ENCODE measurements at places on chromosomes 1 and 21.

DNA sequence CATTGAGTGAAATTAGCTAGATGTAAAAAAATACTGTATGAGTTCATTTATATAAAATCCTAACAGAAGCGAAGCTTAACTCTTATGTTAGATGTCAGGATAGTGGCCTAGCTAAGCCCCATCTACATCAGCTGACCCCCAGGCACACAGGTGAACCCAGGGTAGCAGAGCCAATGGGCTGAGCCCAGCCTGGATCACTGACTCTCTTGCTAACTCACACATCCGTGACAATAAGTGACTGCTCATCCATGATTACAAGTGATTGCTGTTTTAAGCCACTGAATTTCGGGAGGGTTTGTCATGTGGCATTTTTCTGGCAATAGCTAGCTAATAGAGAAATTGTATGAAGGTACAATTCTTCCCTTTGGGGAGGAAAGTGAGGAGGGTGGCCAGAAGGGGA lies 55.2 kb upstream of the COG2 start:
- DNase-seq, result no peak

- no peak for DNase-seq
Observed at GRCh38 chr1:213698092-213698702, 289.6 kb upstream of the PROX1 start.

DNA sequence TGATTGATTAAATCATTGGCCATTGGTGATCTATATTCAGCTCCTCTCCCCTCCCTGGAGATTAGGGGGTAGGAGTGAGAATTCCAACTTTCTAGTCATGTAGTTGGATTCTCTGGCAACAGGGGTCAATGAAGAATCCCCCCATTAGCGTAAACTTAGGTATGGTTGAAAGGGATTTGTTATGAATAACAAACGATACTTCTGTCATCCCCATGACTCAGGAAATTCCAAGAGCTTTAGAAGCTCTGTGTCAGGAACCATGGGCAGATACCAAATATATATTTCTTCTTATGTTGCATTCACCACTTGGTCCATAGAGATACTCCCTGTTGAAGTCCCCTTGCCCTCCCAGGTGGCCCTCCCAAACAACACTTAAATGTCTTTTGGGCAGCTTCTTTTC lies 124.5 kb downstream of the DNM3 start:
- DNase-seq, result no peak

DNA sequence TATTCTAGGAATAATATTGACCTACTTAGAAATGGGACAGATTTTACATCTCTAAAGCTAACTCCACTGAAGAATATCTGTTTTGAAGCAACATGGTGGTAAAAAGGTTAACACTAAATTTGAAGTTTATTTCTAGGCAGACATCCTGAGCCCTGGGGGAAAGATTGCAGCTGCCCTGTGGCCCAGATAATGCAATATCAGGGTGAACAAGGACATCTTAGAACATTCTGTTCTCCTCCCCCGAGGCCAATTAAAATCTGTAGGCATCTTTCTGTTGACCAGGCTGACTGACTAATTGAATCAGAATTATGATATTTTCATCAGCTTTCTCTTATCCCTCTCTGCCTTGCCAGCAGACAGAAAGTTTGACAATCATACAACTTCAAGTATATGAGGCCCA lies 149.8 kb upstream of the DUSP10 start:
- DNase-seq, result no peak

GRCh38 chr1:60427194-60427593 lies 353.6 kb upstream of the C1orf87 start:
- no peak for DNase-seq

GRCh38 chr1:169689395-169689794 lies 22.0 kb downstream of the SELL start:
- DNase-seq, result no peak

DNA sequence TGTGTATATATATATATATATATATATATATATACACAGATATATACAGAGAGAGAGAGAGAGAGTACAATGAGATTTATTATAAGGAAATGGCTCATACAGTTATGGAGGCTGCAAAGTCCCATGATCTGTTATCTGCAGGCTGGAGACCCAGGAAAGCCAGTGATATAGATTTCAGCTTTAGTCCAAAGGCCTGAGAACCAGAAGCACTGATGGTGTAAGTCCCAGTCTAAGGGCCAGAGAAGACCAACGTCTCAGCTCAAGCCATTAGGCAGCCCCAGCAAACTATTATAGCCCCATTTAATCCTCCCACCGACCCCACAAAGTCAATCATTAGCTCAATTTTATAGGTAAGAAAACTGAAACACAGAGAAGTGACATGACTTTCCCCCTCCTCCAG lies 35.0 kb upstream of the HPDL start:
- no peak for DNase-seq

- no peak for DNase-seq
Observed at GRCh38 chr1:198143797-198144196, 13.0 kb upstream of the NEK7 start.

DNA sequence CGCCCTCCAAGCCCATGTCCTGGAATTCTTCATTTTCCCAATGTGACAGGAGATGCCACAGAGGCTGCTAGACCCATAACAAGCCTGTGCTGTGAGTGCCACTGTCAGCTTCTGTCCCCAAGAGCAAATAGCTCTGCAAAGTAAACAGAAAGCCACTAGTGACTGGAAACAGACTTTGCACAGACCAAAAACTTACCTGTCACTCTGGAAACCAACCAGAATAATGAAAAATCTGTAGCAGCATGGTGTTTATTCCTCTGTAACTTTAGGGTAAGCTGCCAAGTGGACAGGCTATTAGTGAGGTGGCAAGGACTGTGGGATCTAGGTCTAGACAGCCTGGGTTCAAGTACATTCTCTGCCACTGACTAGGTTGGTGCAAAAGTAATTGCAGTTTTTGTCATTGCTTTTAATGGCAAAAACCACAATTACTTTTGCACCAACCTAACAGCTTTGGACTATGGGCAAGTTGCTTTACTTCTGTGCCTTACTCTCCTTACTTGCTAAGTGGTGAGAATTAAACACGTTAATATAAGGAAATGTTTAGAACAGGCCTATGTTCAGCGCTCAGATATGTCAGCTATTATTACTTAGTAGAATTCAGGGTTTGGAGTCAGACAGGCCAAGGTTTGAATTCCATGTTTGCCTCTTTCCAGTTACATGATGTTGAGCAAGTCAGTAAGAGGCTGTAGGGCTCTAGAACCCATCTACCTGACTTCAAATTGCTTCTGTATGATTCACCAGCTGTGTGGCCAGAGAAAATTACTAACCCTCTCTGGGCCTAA lies at the start of gene C8B:
Gene C8B (minus strand): TSS at position 100 of the 782 bp plus-strand sequence. CDS start 67 bp downstream, at position 33.
- DNase-seq, result no peak

DNA sequence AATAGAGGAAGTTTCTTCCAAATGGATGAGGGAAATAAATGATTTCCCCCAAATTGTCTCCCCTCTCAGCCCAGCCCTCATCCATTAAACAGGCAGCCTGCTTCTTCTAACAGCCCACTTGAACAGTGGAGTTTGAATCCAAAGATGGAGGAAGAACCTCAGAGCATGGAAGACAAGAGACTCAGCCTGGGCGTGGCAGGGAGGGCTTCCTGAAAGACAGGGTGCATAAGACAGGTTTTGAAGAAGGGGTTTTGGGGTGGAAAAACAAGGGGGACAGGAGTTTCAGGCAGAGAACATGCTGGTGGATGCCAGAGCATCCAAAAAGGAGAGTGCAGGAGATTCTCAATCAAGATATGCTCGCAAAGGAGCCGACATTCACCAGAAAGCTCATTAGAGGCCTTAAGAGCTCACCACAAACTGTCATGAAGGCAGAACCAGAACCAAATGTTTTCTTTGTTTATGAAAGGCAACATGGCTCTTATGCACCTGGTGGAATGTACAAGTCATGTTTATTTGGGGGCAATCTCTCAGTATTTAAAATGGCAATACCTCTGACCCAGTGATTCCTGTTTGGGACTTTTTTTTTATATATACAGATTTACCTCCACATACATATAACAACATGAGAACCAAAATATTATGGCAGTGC lies 26.5 kb upstream of the TSPEAR start:
- no peak for DNase-seq

DNA sequence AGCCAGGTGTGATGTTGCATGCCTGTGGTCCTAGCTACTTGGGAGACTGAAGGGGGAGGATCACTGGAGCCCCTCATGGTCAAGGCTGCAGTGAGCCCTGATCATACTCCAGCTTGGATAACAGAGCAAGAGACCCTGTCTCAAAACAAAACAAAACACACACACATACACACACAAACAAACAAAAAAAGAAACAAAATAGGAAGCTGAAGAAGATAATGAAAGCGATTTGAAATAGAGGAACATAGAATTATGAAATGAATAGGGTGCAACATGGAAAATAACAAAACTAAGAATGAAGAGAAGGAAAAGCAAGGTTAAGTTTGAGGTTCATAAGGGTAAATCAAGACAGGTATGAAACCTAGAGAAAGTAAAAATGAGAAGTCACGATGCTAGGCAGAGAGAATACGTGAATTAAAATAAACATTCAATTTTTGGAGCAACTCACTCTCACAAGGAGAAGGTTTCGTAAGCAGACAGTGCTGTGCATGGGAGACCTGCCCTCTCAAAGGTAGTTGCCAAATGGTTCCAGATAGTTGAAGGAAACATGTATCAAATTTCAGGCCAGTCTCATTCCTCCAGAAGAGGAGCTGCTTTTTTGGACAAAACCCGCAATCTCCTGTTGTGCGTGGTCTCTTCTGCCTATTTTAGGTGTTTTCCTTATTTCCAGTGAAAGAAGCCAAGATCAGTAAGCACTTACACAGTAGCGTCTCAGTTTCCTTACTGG lies 3.3 kb downstream of the CD46 start:
- no peak for DNase-seq

GRCh38 chr1:210259561-210259960 lies 27.0 kb downstream of the SERTAD4 start:
- DNase-seq, result no peak

GRCh38 chr1:30721812-30722537 lies 1.4 kb downstream of the MATN1 start:
- DNase-seq, result no peak

GRCh38 chr1:42431514-42431913 lies 24.3 kb downstream of the ZMYND12 start:
- DNase-seq, result no peak

DNA sequence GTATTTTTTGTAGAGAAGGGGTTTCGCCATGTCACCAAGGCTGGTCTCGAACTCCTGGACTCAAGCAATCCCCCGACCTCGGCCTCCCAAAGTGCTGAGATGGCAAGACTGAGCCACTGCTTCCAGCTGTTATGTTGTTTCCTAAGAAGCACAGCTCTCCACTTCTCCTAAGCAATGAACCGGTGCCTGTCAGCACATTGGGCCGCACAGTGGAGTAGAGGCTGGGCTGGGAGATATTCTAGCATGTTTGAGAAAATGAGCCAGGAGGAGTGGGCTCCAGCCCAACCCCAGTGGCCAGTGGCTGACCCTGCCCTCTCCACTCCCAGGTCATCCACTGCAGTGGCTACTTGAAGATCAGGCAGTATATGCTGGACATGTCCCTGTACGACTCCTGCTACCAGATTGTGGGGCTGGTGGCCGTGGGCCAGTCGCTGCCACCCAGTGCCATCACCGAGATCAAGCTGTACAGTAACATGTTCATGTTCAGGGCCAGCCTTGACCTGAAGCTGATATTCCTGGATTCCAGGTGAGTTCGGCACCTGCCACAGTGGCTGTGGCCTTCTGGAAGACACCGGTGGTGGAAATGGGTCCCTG lies 27.0 kb downstream of the SIM2 start:
- no peak for DNase-seq

DNA sequence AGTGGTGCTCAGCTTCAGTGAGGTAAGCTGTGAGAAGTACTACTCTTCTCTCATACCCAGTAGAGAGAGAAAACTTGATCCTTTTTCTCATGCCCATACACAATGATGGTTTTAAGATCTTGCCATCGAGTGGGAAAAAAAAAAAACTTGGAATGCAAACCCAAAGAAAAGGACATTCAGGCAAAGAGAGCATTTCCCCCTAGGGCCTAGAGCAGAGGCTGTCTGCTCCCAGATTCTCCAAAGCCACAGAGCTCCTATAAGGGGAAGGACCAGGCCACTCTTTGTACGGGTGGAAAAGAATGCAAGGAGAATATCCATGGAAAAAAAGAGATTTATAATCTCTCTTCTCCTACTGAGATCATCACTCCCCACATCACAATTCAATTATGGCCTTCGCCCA lies 34.9 kb downstream of the MROH9 start:
- no peak for DNase-seq

DNA sequence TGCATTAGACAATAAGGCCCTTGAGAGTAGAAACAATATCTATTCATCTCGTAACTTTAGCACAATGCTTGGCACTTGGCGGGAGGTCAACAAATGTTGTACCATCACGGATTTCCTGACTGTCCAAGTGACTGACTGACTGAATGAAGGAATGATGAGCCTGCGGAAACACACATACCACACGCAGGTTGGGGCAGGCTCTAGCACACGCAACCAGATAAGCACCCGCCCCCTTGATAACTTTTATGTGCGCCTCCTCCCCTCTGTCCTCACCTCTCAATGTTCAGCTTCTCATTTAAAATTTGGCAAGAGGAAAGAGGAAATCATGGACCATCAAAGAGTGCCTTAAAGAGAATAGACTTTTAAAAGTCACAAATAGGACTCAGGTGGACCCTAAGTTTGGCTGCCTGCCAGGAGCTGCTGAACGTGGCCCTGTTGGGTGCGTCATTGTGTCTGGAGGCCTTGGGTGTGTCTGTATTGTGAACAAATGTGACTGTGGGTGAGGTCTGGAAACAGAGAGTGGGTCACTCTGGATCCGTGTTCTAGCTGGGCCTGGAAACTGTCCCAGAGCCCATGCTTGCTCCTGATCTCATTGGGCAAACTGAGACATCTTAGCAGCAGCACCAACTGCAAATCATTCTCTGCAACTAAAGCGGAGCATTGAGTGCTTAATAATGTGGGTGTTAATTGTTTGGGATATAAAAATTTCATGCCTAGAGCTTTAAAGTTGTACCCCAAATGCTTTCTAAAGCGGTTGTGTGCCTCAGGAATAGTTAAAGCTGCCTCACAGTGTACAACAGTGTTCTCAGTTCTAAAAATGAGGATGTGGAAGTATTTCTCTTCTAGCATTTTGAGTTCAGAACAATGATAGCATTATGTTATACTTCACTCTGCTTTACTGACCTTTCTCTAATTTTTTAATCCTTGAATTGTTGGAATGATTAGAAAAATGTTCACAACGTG lies 47.6 kb upstream of the ABCG1 start:
- DNase-seq, result no peak

DNA sequence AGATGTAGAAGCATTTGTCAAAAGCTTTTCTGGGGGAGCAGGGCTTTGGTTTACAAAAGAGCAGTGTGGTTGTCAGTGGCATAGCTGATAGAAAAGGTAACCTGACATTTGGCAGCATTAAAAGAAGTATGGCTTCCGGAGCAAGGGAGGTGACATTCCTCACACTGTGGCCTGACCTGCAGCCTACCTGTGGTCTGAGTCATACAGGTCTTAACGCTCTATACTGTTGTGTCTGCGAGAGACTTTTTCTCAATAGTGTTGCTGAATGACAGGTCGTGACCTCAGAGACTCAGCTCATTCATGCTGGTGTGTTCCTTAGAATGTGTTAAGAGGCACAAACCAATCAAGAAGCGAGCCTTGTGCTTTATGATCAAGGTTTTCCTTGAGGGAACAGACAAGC lies 19.3 kb downstream of the PHGDH start:
- DNase-seq, result no peak

GRCh38 chr1:172843444-172843843 lies 184.5 kb downstream of the FASLG start:
- DNase-seq, result no peak
